ENCODE measurements at places on chromosomes 7 and 10.

DNA sequence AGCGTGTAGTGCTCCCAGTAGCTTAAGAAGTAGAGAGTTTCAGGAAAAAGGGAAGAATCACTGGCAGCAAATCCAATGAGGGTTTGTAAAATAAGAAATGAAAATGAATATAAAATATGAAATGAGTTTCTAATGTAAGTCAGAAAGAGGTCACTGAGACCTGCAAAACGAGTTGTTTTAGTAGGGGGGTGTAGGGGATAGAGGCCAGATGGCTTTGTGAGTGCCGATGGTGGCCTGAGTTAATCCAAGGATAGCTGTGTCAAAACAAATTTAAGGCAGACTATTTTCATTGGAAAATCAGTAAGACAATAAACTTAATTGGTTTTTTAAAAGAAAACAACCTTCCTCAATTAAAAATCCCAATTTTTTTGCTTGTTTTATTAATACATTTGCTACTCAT lies 745 bp upstream of the ASB15 start:
- DNase-seq, result no peak

DNA sequence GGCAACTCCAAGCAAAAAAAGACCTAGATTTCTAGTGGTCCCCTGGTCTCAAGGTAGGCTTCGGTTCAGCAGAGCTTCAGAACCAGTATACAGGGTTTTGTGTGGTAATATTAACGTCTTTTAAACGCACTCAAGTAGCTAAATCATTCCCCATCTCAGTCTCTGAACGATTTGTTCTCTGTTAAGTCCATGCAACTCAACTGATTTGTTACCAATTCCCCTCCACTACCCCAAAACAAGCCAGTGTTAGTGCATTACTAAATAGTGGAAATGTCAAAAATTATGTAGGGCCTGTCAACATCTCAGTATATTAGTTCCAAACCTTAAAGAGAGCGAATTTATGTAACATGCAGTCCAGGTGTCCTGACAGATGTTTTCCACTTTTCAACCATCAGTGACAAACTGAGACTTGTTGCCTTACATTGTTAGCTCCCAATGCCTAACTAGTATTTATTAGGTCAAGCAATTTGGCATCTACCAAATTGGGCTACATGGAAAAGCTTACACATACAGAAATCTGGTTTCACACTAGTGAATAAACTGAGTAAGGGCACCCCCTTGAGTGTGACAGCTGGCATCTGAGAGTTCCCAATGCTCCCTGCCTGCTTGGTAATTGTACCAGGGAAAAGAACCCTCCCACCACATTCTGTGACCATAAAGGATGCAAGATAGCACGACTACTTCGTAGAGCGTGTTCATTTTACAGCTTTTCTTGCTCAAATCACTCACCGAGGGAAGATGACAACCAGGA lies 12.2 kb downstream of the HNRNPA2B1 start:
- no peak for DNase-seq

DNA sequence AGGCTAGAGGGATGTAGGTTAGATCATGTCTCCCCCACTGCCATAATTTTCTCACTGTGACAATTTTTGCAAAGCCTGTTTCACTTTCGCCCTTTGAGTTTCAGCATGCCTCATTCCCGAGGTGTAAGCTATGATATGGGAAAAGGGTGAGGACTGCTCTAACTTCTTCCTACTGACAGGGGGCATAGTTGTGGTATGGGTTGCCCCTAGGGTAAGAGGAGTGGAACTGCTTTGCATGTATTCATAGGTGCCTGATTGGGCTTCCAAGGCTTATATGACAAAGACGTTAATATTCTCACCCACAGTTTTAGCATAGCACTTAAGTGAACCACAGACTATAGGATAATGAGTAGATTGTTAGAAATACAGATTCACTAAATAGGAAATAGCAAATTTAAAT lies 148.7 kb downstream of the BBS9 start:
- no peak for DNase-seq

DNA sequence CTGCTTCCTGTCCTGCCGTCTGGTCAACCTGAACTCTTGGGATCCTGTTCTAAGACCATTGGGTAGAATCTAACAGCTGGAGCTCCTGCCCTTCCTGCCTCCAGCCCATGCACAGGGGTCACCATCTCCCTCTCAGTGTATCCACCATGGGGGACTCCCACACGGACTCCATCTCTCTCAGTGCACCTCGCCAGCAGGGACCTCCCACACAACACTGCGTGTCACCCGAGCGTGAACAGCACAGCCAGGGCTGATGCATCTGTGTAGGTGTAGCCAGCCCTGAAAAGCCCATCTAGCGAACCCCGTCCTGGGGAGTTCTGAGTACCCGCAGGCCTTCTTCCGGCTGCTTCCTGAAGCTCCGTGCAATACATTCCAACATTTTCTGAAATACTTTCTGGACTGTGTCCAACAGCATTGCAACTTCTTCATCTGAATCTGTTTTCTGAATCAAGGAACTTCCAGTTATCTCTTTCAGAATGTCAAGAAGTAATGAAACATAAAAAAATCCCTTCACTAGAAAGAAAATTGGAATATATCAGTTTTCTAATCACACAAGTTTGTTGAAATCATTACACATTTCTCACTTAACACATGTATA lies 52.5 kb downstream of the NCAPG2 start:
- no peak for DNase-seq

DNA sequence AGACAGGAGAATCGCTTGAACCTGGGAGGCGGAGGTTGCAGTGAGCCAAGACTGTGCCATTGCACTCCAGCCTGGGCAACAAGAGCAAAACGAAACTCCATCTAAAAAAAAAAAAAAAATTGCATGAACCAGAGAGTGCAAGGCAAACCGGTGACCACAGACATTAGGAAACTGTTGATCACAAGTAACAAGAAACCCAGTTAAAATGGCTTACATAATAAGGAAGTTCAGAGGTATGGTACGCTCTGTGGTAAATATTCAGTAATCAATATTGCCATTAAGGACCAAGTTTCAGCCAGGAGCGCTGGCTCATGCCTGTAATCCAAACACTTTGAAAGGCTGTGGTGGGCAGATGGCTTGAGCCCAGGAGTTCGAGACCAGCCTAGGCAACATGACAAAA lies 9.2 kb upstream of the NT5C2 start:
- no peak for DNase-seq

DNA sequence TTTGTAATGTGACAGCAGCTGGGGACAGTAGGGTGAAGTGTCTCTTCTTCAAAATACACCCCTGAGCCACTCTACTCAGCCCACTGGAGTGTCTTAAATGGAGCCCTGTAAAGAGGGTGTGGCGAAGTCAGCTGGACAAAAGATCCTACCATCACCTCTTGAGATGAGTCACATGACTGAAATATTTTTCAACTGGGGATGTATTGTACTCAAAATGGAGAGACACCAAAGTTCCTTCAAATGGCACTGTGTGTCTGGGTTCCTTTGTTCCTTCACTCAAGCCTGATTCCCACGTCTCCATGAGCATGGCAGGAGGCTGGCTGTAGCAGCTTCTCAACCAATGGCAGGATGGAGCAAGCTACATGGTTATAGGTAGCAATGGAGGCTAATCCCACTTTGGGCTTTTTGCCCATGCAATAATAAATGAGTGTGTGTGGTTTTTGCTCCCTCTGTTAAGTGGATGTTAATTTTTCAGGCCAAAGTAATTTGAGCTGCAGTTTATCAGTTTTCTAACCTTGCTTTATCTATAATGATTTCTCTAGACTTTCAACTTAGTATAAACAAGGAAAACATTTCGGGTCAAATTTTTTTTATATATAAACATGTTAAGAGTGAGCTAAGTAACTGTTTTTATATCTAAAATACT lies 68.2 kb downstream of the CLEC2L start:
- DNase-seq, result no peak

DNA sequence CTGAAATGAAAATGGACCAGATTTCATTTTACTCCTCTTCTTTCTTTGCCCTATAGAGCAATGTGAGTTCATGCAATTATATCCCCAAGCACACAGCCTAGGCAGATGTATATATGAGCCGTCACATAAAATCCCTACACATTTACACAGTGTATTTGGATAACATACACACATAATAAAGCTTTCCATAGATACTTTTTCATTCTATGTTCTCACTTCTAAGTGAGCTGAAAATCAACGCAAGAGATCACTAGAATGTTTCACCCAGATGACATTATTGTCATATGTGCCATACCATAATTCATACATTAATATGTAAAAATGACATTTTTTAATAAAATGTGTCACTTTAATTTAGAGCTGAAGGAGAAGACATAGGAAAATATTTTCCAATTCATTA lies 129.4 kb downstream of the INHBA start:
- no peak for DNase-seq

GRCh38 chr10:126969310-126969709 lies 64.1 kb downstream of the DOCK1 start:
- DNase-seq, result no peak

DNA sequence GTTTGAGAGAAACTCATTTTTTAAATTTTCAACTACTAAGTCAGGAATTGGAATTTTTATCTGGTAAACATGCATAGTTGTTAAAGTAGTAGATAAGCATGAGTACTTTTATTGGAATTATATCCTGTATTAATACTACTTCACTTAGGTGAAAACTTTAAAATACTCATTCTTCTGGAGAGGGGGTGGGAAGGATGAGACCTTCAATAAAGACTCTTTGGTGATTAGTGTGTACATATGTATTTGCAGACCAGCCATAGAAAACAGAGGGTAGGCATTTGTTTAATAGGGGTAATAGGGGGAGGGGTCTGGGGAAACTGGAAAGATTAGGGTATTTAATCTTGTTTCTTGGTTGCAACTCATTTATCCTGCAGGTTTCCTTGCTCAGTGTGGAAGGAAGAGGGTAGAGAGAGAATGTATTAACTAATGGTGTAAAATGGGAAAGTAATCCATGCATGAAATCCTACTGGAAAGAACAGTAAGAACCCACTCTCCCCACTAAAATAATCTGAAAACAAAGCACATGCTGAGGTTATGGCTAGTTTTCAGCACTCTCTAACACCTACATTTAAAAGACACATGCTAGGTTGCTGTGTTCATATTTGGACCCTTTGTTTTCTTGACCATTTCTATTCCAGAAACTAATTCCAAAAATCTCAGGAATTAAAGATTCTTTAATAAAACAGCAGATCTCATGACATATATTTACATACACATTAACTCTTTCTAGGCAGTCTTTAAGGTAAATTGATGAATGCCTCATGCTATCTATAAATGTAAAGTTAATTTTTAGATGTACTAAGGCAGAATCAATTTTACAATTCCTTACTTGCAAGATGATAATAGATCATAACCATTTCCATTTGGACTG lies 6.2 kb upstream of the IGF2BP3 start:
- no peak for DNase-seq

GRCh38 chr7:600149-601035 lies 80.7 kb upstream of the PDGFA start:
- no peak for DNase-seq

DNA sequence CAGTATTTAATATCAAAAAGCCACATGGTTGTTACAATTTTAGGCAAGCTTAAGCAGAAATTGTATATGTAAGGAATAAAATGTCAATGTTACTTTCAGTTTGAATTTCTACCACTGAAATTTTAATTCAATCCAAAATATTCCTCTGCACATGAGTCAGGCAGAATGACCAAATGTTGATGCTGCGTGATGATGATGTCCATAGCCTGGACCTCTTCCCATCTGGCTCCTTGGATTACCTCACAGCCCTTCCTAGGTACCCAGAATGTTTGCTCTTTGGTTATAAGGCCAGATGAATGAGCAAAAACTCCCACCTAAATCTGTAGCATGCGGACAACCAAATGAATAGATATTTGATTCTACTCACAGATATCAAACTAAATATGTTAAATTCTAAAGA lies 258.3 kb upstream of the IMMP2L start:
- DNase-seq, result no peak

GRCh38 chr7:104252409-104253134 lies 44.8 kb upstream of the ORC5 start:
- DNase-seq, result no peak

DNA sequence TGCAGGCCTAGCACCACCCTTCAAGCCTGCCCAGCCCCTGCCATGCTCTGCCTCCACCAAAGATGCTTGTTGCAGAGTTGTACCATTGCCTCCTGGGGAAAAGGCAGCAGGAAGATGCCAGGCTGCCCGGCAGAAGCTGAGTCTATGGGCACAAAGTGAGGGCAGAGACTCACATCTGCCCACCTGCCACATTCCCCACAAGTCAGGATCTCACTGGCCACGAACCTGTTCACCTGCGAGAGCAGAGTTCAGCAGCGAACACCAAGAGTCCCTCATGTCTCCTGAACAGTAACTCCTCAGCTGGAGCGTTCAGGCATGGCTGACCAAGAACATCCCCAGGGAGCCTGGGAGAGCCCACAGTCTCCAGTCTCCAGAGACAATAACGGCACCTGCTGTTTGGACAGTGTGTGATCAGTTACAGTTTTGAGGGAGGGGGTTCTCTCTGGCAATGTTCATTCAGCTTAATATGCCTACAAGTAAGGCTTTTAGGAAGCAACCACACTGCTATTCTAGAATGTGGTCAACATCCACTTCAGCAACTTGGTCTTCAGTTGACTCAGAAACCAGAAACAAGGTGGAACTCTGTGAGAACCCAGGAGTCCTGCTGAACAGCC lies 78.5 kb downstream of the GRID1 start:
- no peak for DNase-seq

DNA sequence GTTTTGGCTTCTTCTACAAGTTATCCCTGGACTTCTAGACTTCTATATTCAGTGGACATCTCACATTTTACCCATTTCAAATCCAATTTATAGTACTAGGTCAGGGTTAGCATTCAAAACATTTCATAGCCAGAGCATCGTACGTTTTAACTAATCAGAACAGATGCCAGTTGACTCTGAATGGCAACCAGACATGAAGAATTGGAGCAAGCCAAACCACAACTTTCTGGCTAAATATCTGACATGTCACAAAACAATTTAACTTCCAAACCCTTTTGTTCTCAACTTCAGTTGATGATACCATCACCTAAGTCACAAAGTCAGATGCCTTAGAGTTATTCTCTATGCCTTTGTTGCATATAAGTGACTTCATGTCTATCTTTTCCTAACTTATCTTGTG lies 1105.7 kb downstream of the XPNPEP1 start:
- DNase-seq, result no peak

DNA sequence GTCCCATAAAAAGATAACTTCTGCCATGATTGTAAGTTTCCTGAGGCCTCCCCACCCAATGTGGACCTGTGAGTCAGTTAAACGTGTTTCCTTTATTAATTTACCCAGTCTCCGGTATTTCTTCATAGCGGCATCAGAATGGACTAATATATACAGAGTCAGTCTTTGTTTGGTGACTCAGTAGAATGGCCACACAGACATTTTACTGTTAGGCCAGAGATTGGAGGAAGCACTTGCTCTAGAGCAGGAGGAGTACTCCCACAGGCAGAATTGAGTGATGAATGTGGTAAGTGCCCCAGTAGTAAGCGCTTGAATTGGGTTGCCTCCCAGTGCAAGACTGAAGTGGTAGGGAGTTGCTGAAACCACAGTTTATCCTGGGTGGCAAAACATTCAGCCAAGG lies 149.5 kb upstream of the SMIM30 start:
- no peak for DNase-seq

DNA sequence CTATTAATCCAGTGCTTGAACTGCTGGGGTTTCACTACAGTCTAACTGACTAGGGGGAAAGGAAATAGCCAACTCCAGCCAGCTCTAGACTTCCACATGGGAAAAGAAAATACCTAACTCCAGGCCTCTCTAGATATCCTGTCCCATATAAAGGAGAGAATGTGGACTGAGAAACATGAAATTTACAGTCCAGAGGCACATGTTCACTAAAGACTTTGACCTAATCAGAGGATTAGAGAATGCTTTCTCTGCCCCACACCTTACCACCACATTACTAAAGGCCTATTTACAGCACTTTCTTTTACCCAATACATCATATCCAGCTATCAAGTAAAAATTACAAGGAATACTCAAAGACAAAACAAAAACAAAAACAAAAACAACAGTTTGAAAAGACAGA lies 164.2 kb downstream of the PCLO start:
- DNase-seq, result no peak

GRCh38 chr7:132934017-132934416 lies 147.9 kb downstream of the CHCHD3 start:
- DNase-seq, result no peak

Data from naive B cell (primary cell).